ENCODE measurements at places on chromosomes 7 and 10.

GRCh38 chr7:150898475-150899011 lies 46.2 kb downstream of the AOC1 start:
- DNase-seq = peak; percentile 47

- no peak for DNase-seq
Measured at GRCh38 chr7:134888141-134888740, 98.1 kb upstream of the AGBL3 start.

DNA sequence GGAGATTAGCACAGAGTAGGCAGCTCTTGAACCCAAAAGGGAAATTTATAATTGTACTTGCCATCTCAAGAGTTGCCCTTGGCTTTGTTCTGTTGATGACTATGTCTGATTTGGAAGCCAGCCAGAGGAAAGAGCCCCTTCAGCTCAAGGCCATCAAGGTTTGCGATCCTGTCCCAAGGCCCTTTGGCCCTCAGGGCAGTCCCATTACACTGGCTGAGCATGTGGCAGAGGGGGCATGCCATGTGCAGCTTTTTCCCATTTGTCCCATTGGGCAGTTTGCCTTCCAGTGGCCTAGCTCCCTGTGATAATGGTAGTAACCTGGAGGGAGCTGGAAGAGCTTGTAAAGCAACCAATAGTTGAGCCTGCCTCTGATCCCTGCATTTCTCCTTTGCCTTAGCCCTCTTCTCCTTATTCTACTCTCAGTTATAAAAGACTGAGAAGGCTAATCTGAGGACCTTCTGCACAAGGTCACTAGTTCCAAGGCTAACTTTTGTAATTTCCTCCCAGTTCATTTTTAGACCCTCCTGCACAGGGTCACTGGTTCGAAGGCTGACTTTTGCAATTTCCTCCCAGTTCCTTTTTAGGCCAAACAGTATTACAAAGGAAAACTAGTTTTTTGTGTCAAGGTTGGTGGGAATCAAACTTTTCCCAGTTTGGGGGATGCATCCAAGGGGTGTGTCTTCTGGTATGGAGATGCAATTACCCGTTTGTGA lies 31.0 kb upstream of the ARHGAP12 start:
- no peak for DNase-seq

DNA sequence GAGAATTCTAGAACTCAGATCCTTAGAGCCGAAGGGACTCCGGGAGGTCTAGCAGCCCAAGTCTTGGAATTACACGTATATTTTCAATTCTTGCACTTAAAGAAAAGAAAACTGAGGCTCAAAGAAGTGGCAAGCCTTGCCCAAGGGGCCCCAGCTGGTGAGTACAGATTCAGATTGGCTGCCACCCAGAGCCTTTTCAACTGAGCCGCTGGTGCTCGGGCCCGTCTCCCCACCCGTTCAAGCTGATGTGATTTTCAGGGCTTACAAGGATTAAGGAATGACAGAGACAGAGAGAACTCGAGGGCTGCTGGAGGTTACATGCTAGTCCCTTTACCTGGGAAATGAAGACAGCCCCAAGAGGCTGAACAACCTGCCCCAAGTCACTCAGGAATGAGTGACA lies 117.8 kb downstream of the ABLIM1 start:
- DNase-seq = no peak

DNA sequence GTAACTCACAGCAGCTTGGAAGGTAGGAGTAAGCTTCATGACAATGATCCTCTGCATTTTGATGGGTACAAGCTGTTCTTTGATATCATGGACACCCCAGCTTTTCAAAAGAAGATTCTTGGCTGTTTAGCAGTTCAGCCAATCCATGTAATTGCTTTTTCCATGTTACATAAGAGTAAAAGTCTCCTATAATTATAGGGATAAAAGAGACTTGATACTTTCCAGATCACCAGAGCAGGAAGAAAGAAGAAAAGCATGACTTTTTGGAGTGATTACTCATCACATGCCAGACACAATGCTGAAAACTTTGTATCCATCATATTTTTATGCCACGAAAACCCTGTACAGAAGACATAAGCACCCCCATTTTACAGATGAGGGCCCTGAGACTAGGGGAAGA lies 1049.7 kb downstream of the NRG3 start:
- no peak for DNase-seq

DNA sequence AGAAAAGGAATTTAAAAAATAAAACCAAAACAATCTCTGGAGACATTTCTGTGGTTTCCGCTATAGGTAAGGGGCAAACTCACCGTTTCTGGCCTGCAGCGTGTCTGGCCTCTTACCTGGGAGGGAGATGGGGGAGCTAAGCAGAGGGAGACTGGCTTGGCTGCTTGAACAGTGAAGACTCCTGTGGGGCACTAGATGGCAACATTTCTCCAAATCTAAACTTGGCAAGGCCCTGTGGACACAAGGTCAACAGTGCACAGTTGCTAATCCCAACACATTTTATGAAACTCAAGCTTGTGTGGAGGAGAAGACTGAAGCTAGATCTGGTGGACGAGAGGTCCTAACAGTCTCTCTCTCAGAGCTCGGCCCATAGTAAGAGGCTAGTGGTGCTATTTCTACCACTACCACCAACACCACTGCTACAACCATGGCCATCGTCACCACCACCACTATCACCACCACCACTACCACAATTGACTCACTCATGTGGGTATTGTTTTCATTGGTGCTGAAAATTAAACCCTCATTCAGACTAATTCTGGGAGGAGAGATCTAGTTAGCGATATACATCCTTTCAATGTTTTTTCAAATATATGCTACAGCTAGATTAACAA lies 28.4 kb upstream of the CDHR3 start:
- no peak for DNase-seq
